ENCODE measurements at places on chromosomes 1 and 21. TPM values are rescaled to one million over a fixed set of nuclear protein-coding genes. Genes with fewer than 3 reads are reported as not detected.

GRCh38 chr1:30908696-30909364 lies at the start of gene SDC3:
SDC3 (minus strand) TSS chr1:30908758; CDS start chr1:30908586, 172 bp downstream.
- no peak within 1 kb of the TSS for H3K27ac ChIP-seq
- peak within 1 kb of the TSS; percentile 80 for H3K4me3 ChIP-seq
- peaks cover 57% of the 10 kb centered on the region for H3K27me3 ChIP-seq
- no peak for DNase-seq

- peak overlapping the region; percentile 71 for H3K27ac ChIP-seq
- H3K4me3 ChIP-seq = peak overlapping the region; percentile 92
- no peak for DNase-seq
- H3K27me3 ChIP-seq = peaks cover 4% of the 10 kb centered on the region
Measured at GRCh38 chr1:236281198-236281653, 532 bp downstream of the ERO1B start.

The DMRTA2 gene
- total RNA-seq = not detected

- DNase-seq = no peak
- H3K4me3 ChIP-seq = no peak overlapping the region
- no peaks in the 10 kb centered on the region for H3K27me3 ChIP-seq
- no peak overlapping the region for H3K27ac ChIP-seq
- H3K4me1 ChIP-seq = no peaks in the 10 kb centered on the region
Measured at GRCh38 chr1:57282411-57282810, 141.4 kb downstream of the DAB1 start.

The RYR2 gene
- total RNA-seq = not detected

- H3K27me3 ChIP-seq = peaks cover 7% of the 10 kb centered on the region
- H3K4me3 ChIP-seq = no peak overlapping the region
- no peak for DNase-seq
- H3K36me3 ChIP-seq = no peaks in the 10 kb centered on the region
- no peaks in the 10 kb centered on the region for H3K4me1 ChIP-seq
- no peak overlapping the region for H3K27ac ChIP-seq
Measured at GRCh38 chr1:87428367-87428766, 99.7 kb downstream of the LMO4 start.

DNA sequence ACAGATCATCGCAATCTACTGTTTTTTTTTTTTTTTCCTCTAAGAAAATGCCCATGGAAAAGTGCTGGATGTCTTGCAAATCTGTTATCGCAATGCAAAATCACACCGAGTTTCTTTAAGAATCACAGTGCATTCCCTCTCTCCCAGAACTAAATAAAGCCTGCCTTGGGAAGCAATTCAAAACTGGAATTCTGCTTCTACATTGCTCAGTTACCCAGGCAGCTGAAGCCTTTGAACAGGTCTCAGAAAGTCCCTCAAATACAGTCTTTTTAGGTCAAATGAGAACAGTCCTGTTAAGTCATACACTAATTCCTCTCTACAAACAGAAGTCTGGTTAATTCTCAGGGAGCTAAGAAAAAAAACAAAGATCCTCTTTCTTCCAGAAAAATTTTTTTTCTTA lies 46.3 kb downstream of the SLC30A10 start:
- H3K36me3 ChIP-seq = no peaks in the 10 kb centered on the region
- H3K27me3 ChIP-seq = peaks cover 10% of the 10 kb centered on the region
- H3K4me3 ChIP-seq = no peak overlapping the region
- H3K27ac ChIP-seq = no peak overlapping the region

- no peak for DNase-seq
- no peak overlapping the region for H3K27ac ChIP-seq
- H3K36me3 ChIP-seq = no peaks in the 10 kb centered on the region
- H3K4me3 ChIP-seq = no peak overlapping the region
- peaks cover 34% of the 10 kb centered on the region for H3K27me3 ChIP-seq
- H3K4me1 ChIP-seq = peaks cover 3% of the 10 kb centered on the region
Measured at GRCh38 chr1:228062085-228062791, 20.3 kb upstream of the ARF1 start.

The CRNN gene
- total RNA-seq = not detected

DNA sequence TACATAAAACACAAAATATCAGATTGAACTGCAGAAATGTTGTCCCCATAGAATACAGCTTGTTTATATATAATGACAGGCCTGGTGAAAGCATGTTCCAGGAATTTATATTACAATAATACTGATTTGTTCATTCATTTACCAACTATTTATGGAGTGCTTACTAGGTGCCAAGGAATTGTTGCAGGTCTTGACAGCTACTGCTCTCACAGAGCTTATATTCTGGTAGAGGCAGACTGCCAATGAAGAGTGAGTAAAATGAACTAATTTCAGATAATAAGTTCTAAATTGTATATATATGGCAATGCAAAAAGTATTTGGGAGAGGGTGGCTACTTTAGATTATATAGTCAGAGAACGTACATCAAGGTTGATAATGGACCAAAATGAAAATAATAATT lies 152.0 kb downstream of the COQ8A start:
- no peak overlapping the region for H3K27ac ChIP-seq
- no peaks in the 10 kb centered on the region for H3K36me3 ChIP-seq
- H3K4me1 ChIP-seq = no peaks in the 10 kb centered on the region
- DNase-seq = no peak
- no peaks in the 10 kb centered on the region for H3K27me3 ChIP-seq
- no peak overlapping the region for H3K4me3 ChIP-seq

The AK5 gene
- 7.8 TPM for total RNA-seq

The SPATA17 gene
- not detected for total RNA-seq

GRCh38 chr1:201327687-201328240 lies 44.5 kb downstream of the PKP1 start:
- no peaks in the 10 kb centered on the region for H3K36me3 ChIP-seq
- no peak overlapping the region for H3K27ac ChIP-seq
- peaks cover 7% of the 10 kb centered on the region for H3K27me3 ChIP-seq

DNA sequence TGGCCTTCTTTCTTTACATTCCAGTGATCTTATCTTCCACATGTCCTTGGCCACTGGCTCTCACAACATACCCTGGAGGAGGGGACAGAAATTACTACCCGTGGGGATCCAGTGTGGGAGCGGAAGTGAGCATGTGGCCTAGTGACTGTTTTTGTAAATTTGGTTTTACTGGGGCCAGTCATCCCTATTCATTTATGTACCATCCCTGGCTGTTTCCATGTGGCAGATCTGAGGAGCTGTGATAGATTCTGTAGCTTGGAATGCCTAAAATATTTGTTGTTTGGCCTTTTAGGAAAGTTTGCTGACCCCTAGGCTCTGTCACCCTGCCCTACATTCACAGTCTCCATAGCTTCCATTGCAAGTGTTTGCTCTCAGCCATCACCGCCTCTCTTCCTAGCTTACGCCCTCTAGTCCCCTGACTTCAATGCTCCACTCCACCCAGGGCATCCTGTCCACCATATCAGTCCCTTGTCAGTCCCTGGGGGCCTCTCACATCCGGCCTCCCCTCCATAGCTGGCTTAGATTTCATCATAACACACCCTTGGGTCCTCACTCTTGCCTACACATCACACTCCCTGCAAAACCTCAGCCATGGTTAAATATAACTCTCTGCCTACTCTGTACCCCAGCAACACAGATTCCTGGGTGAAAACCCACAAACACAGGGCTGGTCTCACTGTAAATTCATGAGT lies 25.8 kb downstream of the DHCR24 start:
- peak overlapping the region; percentile 80 for H3K27ac ChIP-seq
- no peak overlapping the region for H3K4me3 ChIP-seq
- H3K27me3 ChIP-seq = no peaks in the 10 kb centered on the region
- peaks cover 34% of the 10 kb centered on the region for H3K36me3 ChIP-seq
- no peak for DNase-seq

DNA sequence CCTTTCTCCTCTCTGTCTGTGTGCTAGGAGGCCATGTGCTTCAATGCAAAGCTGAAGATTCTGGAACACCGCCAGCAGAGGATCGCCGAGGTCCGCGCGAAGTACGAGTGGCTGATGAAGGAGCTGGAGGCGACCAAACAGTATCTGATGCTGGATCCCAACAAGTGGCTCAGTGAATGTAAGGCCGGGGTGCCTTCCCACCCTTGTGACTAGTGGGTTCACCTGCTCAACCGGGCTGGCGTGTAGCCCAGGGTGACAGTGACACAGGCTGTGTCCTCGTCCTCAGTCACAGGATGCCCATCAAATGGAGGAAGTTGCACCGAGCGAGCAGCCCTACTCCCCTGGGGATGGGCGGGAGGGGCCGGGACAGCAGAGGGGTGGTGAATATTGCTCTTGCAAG lies 544.1 kb downstream of the KIF26B start:
- no peak overlapping the region for H3K4me3 ChIP-seq
- H3K27ac ChIP-seq = no peak overlapping the region

- DNase-seq = no peak
- peaks cover 29% of the 10 kb centered on the region for H3K27me3 ChIP-seq
- H3K27ac ChIP-seq = no peak overlapping the region
Measured at GRCh38 chr1:206029484-206029883, 5.8 kb upstream of the CTSE start.

DNA sequence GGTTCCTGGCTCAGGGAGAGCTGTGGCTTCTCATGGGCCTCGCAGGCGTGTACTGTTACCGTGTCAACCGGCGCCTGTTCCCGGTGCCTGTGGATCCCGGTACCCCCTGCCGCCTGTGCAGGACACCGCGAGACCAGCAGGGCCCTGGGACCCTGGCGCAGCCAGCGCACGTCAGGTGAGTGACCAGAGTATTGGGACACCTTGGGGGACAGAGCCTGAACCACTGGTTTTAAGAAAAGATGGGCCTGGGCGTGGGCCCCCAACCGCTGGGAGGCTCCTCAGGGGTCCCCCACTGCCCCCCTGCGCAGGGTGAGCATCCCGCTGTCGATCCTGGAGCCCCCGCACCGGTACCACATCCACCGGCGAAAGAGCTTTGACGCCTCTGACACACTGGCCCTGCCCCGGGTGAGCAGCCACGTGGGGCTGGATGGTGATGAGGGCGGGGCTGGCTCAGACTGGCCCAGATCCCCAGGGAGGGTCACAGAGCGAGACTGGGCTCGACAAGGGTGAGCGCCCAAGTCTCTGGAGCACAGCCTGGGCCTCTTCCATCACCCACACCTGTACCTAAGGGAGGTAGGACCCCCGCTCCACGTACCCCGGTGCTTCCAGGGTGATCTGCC lies 10.5 kb downstream of the MIIP start:
- H3K36me3 ChIP-seq = peaks cover 14% of the 10 kb centered on the region
- no peaks in the 10 kb centered on the region for H3K4me1 ChIP-seq
- no peak for DNase-seq
- H3K27me3 ChIP-seq = no peaks in the 10 kb centered on the region
- H3K27ac ChIP-seq = no peak overlapping the region

DNA sequence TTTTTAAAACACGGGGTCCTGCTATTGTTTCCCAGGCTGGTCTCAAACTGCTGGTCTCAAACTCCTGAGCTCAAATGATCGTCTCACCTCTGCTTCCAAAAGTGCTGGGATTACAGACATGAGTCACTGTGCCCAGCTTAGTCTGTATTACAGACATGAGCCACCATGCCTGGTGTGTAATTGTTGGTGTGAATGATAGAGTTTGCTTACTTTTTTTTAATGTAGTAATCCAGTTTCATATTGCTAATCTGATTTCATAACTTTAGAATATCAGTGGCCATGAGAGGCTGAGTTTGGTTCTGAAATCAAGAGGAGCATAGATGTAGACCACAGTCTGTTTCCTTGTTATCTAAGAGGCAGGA lies 3.4 kb downstream of the EPB41 start:
- no peaks in the 10 kb centered on the region for H3K27me3 ChIP-seq
- H3K4me3 ChIP-seq = peak overlapping the region; percentile 28
- DNase-seq = no peak
- peaks cover 48% of the 10 kb centered on the region for H3K4me1 ChIP-seq

The CD5L gene
- total RNA-seq = not detected

DNA sequence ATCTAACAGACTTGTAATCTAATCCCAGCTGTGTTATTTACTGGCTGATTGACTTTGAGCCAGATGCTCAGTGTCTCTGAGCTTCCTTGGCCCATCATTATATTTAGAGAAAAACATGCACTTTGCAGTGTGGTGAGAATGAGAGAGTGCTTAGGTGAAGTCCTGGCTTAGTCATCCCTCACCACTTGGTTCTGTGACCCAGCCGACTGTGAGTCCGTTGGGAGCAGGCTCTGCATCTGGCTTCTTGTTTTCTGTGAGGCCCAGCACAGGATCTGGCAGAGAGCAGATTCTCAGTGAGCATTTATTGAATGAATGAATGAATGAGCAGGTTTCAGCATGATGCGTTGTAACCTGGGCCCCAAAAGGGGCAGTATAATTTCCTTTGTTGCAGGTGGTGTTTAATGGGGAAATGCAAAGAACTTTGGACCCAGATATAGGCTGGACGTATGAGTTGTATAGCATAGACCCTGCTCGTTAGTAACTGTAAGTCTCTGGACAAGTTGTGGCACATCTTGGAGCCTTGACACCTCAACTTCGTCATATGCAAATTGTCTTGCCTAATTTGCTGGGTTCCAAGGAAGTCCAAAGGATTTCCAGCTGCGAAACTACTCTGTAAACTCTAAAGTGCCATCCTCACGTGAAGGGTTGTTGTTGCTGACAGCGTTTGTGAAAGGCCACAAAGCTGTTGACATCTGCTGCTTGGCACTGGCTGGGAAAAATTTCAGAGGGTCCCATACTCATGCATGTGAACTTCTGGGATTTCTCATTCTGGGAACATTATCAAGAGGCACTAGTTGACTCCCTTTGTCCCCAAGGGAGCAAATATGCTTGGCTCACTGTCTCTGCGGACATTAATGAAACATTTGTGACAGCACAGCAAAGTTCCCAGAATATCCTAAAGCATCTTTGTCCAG lies 138.8 kb upstream of the USP24 start:
- no peaks in the 10 kb centered on the region for H3K36me3 ChIP-seq
- no peaks in the 10 kb centered on the region for H3K4me1 ChIP-seq
- no peak overlapping the region for H3K27ac ChIP-seq
- no peak for DNase-seq
- H3K27me3 ChIP-seq = peaks cover 14% of the 10 kb centered on the region

DNA sequence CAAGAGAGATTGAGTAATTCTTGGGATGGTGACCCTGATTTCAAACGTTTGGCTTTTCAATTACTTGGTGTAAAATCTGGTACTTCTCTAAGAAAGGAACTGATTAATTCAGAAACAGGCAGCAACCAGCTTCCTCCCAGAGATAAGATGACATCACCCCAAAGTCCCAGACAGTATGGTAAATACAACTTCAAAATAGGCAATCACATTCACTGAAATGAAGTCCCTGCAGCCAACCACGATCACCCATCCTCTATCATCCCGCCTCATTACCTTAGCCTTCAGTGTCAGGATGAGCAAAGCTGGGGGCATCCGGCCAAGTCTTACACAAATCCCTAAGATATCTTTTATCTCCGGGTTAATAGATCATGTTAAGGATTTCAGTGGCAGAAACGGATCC lies 26.4 kb upstream of the RUNX1 start:
- peaks cover 5% of the 10 kb centered on the region for H3K27me3 ChIP-seq
- no peak for DNase-seq
- H3K4me3 ChIP-seq = no peak overlapping the region
- H3K4me1 ChIP-seq = peaks cover 4% of the 10 kb centered on the region
- no peak overlapping the region for H3K27ac ChIP-seq
- H3K36me3 ChIP-seq = no peaks in the 10 kb centered on the region

- H3K27me3 ChIP-seq = no peaks in the 10 kb centered on the region
- peaks cover 3% of the 10 kb centered on the region for H3K4me1 ChIP-seq
- H3K36me3 ChIP-seq = no peaks in the 10 kb centered on the region
- H3K27ac ChIP-seq = no peak overlapping the region
Measured at GRCh38 chr1:228353601-228354371, 52.8 kb downstream of the TRIM11 start.

The TMEM269 gene
- 0.22 TPM for total RNA-seq

The CCDC185 gene
- not detected for total RNA-seq

The GPR161 gene
- not detected for total RNA-seq

The SLC9C2 gene
- not detected for total RNA-seq

GRCh38 chr1:154418062-154418921 lies 13.1 kb downstream of the IL6R start:
- H3K27me3 ChIP-seq = peaks cover 6% of the 10 kb centered on the region
- H3K27ac ChIP-seq = peak overlapping the region; percentile 32
- DNase-seq = no peak
- H3K4me3 ChIP-seq = no peak overlapping the region
- no peaks in the 10 kb centered on the region for H3K36me3 ChIP-seq

All from activated naive CD8-positive, alpha-beta T cell treated with anti-CD3 and anti-CD28 coated beads, Interleukin-2, amount 10 ng/mL, durations not matched to agents 7 days and 5 days (primary cell).